Ascending aorta (tissue), 2 donors: ENCODE measurements at places on chromosomes 6 and 20.

DNA sequence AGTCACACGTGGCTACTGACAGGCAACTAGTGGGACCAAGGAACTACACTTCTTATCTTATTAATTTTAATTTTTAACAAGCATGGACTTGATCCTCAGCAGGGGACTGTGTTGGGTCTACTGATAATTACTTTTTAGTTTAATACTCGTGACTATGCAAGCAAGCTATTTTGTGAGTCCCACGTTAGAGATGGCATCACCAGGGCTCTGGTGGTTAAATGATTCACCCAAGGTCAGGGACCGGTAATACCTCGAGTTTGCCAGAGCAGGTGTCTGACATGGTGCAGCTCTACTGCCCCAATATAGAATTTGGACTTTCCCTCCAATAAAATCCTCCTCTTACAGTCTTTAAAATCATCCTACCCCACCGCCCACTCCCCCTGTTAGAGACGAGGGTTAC, 98.6 kb upstream of the RIN2 start:
- DNase-seq, result no peak

DNA sequence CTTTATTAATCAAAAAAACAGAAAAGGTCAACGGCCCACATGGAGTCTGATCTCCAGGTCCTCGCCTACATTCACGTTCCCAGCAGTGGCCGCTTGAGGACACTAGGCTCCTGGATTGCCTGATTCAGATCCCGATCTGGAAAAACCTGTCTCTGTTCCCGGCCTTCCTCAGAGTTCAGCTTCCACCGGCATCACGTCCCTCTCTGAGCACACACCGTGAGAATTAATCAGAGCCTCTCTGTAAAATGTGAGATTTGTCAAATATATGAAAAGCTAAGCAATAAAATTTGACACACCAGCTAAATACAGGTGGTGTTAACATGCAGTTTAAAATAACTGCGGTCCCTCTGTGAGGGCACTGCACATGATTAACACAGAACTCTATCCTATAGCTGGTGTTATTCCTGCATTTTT, 122.8 kb upstream of the COL21A1 start:
- DNase-seq, result peak; percentile 38

DNA sequence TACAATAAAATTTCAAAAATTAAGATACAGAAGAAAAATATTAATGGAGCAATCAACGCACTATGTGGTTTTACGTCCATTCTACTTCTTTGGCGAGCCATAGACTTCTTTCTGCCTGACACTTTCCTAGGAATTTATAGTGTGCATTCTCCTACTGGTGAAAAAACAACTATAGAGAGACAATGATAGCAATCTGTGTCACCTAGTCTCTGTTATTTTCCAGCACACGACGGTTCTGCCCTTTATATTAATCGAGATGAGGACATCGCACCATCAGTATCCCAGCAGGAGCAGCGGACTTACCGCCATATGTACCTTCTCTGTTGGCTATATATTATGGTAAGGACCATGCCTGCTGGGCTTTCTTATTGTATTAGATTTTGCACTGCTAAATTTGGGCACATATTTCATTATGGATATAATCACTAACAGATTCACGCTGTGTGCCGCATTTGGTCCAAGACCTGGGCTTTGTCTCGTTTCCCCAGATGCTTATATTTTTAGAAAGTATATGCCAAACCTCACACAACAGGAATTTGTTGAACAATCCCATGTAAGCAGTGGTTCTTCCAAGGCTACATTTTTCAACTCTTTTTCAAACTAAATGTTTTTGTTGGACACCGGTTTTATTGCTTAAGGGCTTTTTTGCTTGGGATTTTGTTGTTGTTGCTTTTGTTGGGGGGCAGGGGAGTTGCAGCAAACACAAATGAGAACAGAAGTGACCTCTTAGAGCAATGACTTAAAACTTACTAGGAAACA, 166.4 kb downstream of the ADAT2 start:
- DNase-seq, result no peak

DNA sequence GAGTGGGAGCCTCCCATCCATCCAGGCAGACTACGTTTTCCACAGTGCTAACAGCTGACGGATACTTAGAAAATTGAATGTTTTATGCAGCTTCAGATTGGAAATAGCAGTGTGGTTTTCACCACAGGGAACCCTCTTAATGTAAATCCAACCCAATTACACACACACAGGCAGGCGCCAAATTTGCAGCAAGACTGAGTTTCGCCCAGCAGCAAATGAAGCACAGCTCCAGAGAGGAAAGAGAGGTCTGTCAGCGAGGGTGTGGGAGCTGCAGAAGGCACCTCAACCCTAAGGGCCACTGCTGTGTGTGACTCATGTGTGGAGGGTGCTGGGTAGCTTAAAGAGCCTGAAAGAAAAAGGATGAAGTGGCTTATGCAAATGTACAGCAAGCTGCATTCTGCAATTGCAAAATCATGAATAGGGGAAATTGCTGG, 365.7 kb downstream of the MAFB start:
- no peak for DNase-seq

GRCh38 chr6:166422201-166422940, 39.6 kb upstream of the MPC1 start:
- DNase-seq, result no peak

DNA sequence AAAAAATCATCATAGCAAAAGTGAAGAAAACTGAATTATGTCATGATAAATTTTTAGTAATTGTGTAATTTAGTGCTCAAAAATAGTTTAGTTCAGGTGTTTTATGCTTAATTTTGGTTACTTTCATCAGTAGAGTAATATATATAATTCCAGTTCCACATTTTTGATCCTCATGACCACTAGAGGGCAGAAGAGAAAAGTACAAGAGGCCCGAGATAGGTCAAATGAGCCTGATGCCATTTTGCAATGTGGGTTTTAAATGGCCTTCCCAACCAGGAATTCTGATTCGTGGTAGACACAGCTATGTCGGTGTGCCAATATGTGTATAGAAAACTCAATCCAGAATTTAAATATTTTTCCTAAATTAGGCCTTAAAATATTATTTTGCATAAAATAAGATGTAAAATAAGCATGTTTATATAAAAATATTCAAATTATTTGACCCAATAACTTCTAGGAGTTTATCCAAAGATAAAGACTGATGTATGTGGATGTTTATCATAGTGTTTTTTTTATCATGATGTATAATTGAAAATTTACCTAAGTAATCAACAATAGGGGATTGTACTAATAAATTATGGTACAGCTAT, 159.7 kb upstream of the RPS6KA2 start:
- DNase-seq, result no peak

GRCh38 chr6:90541221-90541620, 45.7 kb downstream of the MAP3K7 start:
- no peak for DNase-seq

DNA sequence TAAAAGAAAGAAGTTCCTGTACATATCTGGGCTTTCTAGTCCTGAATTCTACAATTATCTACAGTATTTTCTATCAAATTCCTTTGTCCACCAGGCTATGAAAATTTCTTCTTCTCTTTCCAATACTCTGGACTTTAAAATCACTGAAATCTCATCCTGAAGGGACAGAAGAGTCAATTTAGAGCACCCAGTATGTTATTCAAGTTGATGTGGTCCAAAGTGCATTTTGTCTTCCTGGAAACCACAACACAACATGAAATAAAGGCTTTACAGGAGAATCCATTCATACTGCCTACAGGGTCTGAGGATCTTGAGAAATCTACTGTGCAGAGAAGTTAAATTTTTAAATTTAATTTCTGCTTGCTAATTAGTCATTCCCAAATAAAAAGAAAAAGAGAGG, 94.9 kb upstream of the ADGRF1 start:
- DNase-seq, result no peak

GRCh38 chr6:75306064-75306463, 21.5 kb upstream of the TMEM30A start:
- DNase-seq, result no peak

GRCh38 chr20:2093883-2094282, 7.7 kb upstream of the STK35 start:
- DNase-seq, result no peak

- no peak for DNase-seq
These were observed 138.0 kb downstream of the TBC1D7 start for GRCh38 chr6:13190376-13190775.

GRCh38 chr20:31770243-31770642, 31.2 kb downstream of the TPX2 start:
- no peak for DNase-seq

- DNase-seq, result no peak
These were observed 133.8 kb downstream of the CLIC5 start for GRCh38 chr6:45881705-45882467.

GRCh38 chr6:71403422-71404134, 115.0 kb downstream of the OGFRL1 start:
- no peak for DNase-seq

DNA sequence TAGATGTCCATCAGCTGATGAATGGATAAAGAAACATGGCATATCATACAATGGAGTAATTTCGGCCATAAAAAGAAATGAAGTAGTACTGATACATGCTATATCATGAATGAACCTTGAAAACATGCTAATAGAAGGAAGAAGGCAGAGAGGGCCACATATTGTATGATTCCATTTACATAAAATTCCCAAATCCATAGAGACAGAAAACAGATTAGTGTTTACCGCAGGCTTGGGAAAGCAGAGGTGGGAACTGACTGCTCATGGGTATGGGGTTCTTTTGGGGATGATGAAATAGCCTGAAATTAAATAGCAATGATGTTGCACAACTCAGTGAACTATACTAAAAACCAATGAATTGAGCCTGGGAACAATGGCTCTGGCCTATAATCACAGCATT, 58.3 kb downstream of the SERAC1 start:
- no peak for DNase-seq

GRCh38 chr6:169101036-169101805, 152.4 kb downstream of the THBS2 start:
- no peak for DNase-seq

DNA sequence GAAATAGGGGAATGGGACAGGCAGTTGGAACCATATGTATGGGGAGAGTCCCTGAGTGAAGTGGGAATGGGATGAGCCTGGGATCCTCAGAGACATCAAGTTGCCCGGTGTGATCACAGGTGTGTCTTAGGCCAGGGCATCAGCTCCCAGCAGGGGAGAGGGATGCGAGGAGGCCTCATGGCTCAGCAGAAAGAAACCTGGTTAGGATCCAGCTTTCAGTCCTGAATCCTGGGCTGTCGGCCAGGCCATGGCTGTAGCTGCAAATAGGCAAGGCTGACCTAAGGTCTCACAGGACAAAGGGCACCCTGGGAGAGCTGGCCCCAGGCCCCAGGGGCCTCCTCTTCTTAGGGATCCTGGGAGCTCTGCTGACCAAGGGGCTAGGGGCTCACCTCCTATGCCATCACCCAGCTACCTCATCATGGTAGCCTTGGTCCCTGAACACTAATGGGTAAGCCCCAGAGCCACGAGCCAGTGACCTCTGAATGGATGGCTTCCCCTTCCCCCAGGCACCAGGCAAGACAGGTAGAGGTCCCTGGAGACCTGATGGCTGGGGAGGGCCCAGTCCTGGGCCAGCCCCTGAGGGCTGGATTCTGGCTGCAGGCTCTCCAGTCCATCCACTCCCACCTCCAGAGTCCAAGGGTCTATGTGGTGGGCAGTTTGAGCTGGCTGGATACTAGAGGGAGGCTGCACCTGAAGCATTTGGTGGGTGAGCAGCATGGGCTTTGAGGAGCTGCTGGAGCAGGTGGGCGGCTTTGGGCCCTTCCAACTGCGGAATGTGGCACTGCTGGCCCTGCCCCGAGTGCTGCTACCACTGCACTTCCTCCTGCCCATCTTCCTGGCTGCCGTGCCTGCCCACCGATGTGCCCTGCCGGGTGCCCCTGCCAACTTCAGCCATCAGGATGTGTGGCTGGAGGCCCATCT, at the start of gene SLC22A7:
SLC22A7 (plus strand) TSS at position 617 of the 921 bp plus-strand sequence; CDS start at position 716, 99 bp downstream.
- peak; percentile 33 for DNase-seq

DNA sequence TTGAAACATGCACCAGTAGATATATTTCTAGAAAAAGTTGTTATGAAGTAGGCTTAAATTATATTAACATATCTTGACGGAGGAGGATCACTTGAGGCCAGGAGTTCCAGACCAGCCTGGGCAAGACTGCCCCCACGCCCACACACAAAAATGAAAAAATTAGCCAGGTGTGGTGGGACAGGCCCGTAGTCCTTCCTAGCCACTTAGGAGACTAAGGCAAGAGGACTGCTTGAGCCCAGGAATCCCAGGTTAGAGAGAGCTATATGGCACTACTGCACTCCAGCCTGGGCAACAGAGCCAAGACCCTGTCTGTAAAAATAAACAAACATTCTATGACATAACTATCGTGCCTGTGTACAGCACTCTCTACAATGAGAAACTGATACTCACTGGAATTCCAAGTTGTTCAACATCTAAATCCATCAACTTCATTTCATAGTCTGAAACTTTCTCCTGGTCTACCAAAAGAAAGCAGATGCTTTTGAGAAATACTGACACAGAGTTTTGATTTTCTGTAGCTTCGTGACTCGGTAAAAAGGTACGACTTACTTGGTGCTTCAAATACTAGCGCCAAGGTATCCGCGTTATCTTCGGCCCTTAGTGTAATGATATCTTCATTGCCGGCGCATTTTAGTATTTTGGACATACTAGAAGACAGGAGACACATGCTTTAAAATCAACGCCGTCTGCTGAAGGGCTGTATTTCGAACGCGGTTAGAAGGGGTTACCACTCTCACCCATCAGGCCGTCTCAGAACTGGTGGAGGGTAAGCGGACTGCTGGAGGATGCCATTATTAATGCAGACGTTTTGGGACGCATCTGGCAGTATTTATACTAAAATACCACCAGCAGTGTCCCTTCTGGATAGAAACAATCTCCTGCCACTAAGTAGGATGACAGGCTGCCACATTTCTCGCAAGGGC, 1.3 kb downstream of the PCNA start:
- no peak for DNase-seq

DNA sequence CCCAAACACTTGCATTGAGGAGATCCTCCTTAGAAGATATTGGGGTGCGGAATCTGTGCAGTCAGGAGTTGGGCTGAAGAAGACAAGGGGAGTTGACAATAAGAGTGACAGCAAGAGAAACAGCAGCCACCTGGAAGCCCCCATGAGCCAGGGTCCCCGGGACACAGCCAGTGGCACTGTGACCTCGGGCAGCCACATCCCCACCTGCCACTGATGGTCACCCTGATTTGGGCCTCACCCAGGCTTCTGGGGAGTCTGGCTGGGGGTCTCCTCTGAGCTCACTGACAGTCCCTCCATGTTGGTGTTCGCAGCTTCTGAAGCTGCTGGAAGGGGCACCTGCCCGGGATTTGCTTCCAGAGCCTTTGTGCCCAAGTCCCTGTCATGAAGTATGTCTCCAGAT, 123.5 kb downstream of the TTLL2 start:
- DNase-seq, result no peak

- DNase-seq, result no peak
These were observed at the start of gene SLC4A11 for GRCh38 chr20:3239026-3239866. Gene SLC4A11, minus strand, starts transcription at chr20:3239190. Its CDS starts 53 bp downstream, at chr20:3239137.
